ENCODE measurements at places on chromosomes 7 and 10. TPM values are rescaled to one million over a fixed set of nuclear protein-coding genes. Genes with fewer than 3 reads are reported as not detected.

GRCh38 chr10:9274206-9274755 is 1219.8 kb downstream of the GATA3 start:
- DNase-seq: no peak

- no peak for DNase-seq
Measured at GRCh38 chr7:136247211-136247610, 270.1 kb upstream of the MTPN start.

- DNase-seq: no peak
Measured at GRCh38 chr10:112985690-112986543, 35.9 kb downstream of the TCF7L2 start.

DNA sequence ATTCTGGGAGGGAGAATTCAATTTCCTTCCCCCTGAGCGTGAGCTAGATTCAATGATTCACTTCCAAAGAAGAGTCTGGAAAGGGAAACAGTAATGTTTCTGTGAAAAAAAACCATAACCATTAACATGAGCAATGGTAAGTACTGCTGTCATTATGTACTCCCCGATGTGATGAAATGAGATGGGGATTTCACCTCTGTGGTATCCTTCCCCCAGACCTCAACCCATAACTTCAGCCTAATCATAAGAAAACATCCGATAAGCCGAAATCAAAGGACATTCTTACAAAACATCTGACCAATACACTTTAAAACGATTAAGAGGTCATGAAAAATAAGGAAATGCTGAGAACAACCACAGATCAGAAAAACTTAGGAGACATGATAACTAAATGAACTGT is 27.2 kb downstream of the EZH2 start:
- no peak for DNase-seq

DNA sequence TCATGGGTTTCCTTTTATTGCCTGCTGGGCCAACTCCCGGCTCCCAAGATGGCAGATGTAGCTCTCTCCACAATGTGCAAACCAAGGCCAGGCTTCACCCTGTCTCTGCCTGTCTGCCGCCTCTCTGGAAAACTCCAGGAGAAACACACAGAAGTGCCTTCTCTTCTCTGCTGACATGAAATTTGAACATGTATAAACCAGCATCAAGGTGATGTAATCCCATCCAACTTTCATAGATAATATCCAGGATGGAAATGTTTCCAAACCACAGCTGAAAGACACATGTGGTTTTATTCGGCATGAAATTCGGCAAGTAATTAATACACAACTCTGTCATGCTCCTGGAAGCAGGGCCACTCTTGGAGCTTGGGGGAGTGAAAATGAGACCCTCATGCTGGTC is 297.2 kb downstream of the C7orf25 start:
- DNase-seq: no peak

DNA sequence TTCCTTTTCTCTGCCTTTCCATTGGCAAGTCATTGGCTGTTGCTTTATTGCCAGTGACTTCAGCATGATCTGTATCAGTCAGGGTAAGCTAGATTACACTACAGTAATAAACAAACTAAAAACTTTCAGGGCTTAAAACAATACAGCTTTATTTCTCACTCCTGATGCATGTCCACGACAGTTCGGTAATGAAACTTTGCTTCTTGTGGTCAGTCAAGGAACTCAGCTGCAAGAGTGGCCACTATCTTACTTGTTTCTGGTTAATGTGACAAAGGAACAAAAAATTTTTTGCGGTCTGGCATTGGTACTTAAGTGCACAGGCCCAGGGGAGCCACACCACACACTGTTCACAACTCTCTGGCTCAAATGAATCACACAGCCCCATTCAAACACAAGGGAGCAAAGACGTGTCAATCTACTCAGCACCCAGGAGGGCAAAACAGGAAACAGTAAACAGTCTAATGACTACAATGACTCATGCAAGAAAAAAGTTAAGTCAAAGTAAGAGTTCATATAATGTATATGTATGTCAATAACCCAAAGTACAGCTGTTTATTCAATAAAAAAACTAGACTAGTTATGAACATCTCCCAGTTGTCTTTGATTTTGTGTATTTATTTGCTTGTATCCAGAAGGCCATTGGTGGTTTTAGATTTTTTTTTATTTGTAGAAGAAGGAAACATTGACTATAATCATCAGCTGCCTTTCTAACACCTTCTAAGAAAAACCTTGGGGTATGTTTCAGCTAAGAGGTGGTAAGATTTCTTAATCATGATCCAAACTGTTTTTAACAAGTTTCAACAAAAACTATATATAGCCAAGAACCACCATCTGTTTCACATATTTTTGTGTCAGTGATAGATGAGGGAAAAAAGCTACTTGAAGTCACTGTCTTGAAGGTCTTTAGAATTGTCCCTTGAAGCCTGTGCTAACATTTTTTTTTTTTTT is 134.4 kb upstream of the FAM3C start:
- no peak for DNase-seq

DNA sequence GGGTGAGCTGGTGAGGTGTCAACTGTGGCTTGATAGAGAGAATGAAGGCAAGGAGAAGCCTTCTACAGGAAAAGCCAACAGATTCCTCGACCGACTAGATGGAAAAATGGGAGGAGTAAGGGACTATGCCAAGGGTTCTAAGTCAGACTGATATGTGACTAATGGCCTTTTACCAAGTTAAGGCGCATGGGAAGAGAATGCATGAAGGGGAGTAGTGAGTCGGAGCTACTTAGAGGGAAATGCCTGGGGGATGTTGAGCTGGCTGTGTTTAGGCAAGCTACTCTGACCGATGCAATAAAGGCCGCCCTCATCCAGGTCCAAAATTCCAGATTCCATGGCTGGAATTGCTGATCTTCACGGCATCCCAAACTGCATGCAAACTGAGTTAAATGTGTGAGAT is 48.2 kb downstream of the APBB1IP start:
- DNase-seq: no peak

GRCh38 chr7:37759526-37759925 is 76.0 kb downstream of the GPR141 start:
- no peak for DNase-seq

The CALML3 gene
- total RNA-seq: not detected

The NME8 gene
- total RNA-seq: not detected

The MET gene
- total RNA-seq: 16.7 TPM

The DKK1 gene
- not detected for total RNA-seq

All from left cardiac atrium (tissue), 4 donors.